ENCODE measurements at places on chromosomes 11 and 22. TPM values are rescaled to one million over a fixed set of nuclear protein-coding genes. Genes with fewer than 3 reads are reported as not detected.

The OVOL1 gene
- not detected for polyA plus RNA-seq

The DGAT2 gene
- 2.4 TPM for polyA plus RNA-seq

The CREB3L1 gene
- polyA plus RNA-seq: 82.3 TPM

The MIEF1 gene
- polyA plus RNA-seq: 15.0 TPM

The TBX10 gene
- not detected for polyA plus RNA-seq

The ELFN2 gene
- polyA plus RNA-seq: 5.0 TPM

The RASD2 gene
- polyA plus RNA-seq: 0.32 TPM

The APLNR gene
- not detected for polyA plus RNA-seq

The WNT7B gene
- polyA plus RNA-seq: 0.16 TPM

The SFI1 gene
- 12.3 TPM for polyA plus RNA-seq

DNA sequence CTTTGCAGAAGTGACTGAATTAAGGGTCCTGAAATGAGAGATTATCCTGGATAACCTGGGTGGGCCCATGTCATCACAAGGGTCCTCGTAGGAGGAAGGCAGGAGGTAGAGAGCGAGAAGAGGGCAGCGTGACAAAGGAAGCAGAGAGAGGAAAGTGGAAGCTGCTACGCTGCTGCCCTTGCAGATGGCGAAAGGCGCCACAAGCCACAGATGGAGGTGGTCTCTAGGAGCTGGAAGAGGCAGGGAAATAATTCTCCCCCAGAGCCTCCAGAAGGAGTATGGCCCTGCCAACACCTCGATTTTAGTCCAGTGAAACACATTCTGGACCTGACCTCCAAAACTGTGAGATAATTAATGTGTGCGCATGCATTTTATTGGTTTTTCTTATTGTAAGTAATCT, 13.4 kb downstream of the TMEM184B start:
- DNase-seq: no peak
- peaks cover 26% of the 10 kb centered on the region for H3K4me1 ChIP-seq
- H3K27ac ChIP-seq: no peak overlapping the region
- H3K36me3 ChIP-seq: peaks cover 4% of the 10 kb centered on the region

GRCh38 chr22:43862882-43863202, 529 bp upstream of the SULT4A1 start:
- H3K4me3 ChIP-seq: no peak overlapping the region
- no peaks in the 10 kb centered on the region for H3K4me1 ChIP-seq
- H3K27ac ChIP-seq: no peak overlapping the region
- no peaks in the 10 kb centered on the region for H3K36me3 ChIP-seq
- DNase-seq: no peak
- H3K27me3 ChIP-seq: peaks cover 6% of the 10 kb centered on the region

DNA sequence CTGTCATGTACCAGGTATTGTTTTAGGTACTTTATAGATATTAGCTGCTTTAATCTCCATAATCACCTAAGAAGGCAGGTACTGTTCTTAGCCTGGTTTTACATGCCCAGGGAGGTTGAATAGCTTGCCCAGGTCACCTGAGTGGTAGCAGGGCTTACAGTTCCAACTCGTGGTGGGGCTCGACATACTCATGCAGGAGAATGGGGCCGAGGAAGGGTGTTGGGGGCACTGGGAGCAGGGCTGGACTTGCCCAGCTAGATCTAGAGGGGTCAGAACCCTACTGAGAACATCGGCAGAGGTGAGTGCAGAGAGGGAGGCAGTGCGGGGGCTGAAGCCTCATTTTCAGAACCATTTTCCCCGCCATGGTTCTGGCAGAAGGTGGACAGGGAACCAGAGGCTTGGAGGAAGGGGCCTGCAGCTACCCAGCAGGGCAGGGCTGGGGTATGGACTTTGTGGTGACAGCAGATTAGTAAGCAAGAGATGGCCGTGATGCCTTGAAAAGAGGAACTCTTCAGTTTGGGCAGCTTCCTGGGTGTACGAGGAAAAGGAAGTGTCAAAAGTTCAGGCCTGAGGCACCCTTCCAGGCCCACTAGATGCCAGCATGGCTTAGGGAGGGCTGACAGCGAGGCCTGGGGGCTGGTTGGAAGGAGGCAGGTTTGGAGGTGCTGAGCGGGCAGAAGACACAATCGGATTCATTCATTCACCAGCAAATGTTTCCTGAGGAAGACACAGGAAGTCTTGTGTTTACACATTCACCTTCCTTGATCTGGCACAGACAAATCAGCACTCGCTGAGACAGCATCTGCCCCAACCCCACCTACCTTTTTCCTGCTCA, 54.7 kb upstream of the LYVE1 start:
- peak overlapping the region; percentile 15 for H3K27ac ChIP-seq
- peaks cover 6% of the 10 kb centered on the region for H3K4me1 ChIP-seq
- H3K27me3 ChIP-seq: no peaks in the 10 kb centered on the region
- no peak overlapping the region for H3K4me3 ChIP-seq

GRCh38 chr11:77249427-77249826, 52.1 kb downstream of the GDPD4 start:
- H3K4me1 ChIP-seq: peaks cover 8% of the 10 kb centered on the region
- H3K36me3 ChIP-seq: no peaks in the 10 kb centered on the region
- no peaks in the 10 kb centered on the region for H3K27me3 ChIP-seq
- DNase-seq: peak; percentile 48
- no peak overlapping the region for H3K27ac ChIP-seq
- H3K4me3 ChIP-seq: no peak overlapping the region

GRCh38 chr22:32517488-32517887, 42.9 kb downstream of the FBXO7 start:
- no peak overlapping the region for H3K27ac ChIP-seq
- no peaks in the 10 kb centered on the region for H3K4me1 ChIP-seq
- no peak for DNase-seq
- peaks cover 3% of the 10 kb centered on the region for H3K27me3 ChIP-seq
- H3K4me3 ChIP-seq: no peak overlapping the region

- peaks cover 30% of the 10 kb centered on the region for H3K27me3 ChIP-seq
- no peaks in the 10 kb centered on the region for H3K36me3 ChIP-seq
- H3K4me1 ChIP-seq: no peaks in the 10 kb centered on the region
These were observed 25.7 kb downstream of the KCNQ1 start for GRCh38 chr11:2470495-2470894.

GRCh38 chr11:57386178-57386940, 4.1 kb downstream of the PRG2 start:
- H3K27me3 ChIP-seq: peaks cover 32% of the 10 kb centered on the region
- DNase-seq: no peak
- no peaks in the 10 kb centered on the region for H3K4me1 ChIP-seq
- no peaks in the 10 kb centered on the region for H3K36me3 ChIP-seq

GRCh38 chr11:126392633-126393013, 37.1 kb downstream of the ST3GAL4 start:
- no peak for DNase-seq
- H3K36me3 ChIP-seq: no peaks in the 10 kb centered on the region

DNA sequence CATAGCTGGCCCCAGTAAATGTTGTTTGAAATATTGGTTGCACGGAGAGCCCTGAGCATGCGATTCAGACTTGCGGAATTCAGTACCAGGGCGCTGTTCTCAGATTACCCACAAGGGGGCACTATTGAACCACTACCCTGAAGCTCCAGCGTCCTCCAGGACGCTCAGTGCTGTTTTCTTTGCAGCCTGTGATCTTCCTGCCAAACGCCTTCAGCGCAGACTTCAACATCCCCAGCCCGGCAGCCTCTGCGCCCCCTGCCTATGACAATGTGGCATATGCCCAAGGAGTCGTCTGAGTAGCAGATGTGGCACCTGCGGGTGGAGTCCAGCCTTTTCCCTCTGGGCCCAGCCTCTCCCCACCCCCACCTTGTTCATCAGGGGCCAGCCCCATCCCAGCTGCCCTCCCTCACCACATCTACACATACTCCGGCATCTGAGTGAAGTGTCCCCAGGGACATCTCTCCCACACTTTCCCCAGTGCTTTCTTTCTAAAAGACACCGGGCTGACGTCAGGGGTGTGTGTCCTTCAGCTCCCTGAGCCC, 9.6 kb upstream of the MS4A10 start:
- DNase-seq: peak; percentile 86
- no peak overlapping the region for H3K27ac ChIP-seq
- H3K4me1 ChIP-seq: no peaks in the 10 kb centered on the region
- no peaks in the 10 kb centered on the region for H3K36me3 ChIP-seq
- H3K27me3 ChIP-seq: peaks cover 7% of the 10 kb centered on the region

GRCh38 chr11:81377418-81377817, 1356.2 kb downstream of the FAM181B start:
- no peak overlapping the region for H3K4me3 ChIP-seq
- H3K4me1 ChIP-seq: no peaks in the 10 kb centered on the region
- DNase-seq: no peak
- H3K27me3 ChIP-seq: no peaks in the 10 kb centered on the region
- H3K36me3 ChIP-seq: no peaks in the 10 kb centered on the region

GRCh38 chr22:33472462-33473344, 414.5 kb upstream of the SYN3 start:
- no peaks in the 10 kb centered on the region for H3K27me3 ChIP-seq
- no peak overlapping the region for H3K4me3 ChIP-seq
- H3K27ac ChIP-seq: no peak overlapping the region
- peak; percentile 47 for DNase-seq
- no peaks in the 10 kb centered on the region for H3K4me1 ChIP-seq

DNA sequence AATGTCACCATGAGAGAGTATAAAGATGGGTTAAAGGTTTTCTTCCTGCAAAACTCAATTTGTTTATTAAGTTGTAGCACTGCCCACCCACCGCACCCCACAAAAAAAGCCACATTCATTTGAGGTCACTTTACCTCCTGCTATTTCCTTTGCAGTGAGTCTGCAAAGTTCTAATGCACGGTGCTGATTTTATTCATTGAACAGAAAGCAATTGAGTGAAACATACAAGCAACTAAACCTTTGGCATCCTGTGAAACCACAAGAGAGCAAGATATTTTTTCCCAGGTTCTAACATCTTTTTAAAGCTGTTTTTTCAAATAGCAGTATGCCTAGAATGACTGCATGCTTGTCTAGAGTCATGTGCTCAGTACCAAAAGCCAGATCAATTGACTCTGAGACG, 39.0 kb downstream of the RRAS2 start:
- no peaks in the 10 kb centered on the region for H3K36me3 ChIP-seq
- H3K4me1 ChIP-seq: peaks cover 16% of the 10 kb centered on the region
- DNase-seq: peak; percentile 59
- no peak overlapping the region for H3K27ac ChIP-seq
- H3K27me3 ChIP-seq: no peaks in the 10 kb centered on the region

GRCh38 chr22:35971456-35972119, 57.0 kb downstream of the RBFOX2 start:
- H3K4me3 ChIP-seq: no peak overlapping the region
- H3K27me3 ChIP-seq: no peaks in the 10 kb centered on the region
- H3K36me3 ChIP-seq: no peaks in the 10 kb centered on the region
- peaks cover 34% of the 10 kb centered on the region for H3K4me1 ChIP-seq
- H3K27ac ChIP-seq: peak overlapping the region; percentile 95
